ENCODE measurements at places on chromosomes 7 and 10. TPM values are rescaled to one million over a fixed set of nuclear protein-coding genes. Genes with fewer than 3 reads are reported as not detected.

The SORCS1 gene
- not detected for total RNA-seq

The CALHM1 gene
- not detected for total RNA-seq

The ASZ1 gene
- total RNA-seq = not detected

The CCDC172 gene
- total RNA-seq = not detected

The MLXIPL gene
- total RNA-seq = 79.4 TPM

The TMEM213 gene
- not detected for total RNA-seq

The CHRM2 gene
- total RNA-seq = not detected

The LIPF gene
- not detected for total RNA-seq

DNA sequence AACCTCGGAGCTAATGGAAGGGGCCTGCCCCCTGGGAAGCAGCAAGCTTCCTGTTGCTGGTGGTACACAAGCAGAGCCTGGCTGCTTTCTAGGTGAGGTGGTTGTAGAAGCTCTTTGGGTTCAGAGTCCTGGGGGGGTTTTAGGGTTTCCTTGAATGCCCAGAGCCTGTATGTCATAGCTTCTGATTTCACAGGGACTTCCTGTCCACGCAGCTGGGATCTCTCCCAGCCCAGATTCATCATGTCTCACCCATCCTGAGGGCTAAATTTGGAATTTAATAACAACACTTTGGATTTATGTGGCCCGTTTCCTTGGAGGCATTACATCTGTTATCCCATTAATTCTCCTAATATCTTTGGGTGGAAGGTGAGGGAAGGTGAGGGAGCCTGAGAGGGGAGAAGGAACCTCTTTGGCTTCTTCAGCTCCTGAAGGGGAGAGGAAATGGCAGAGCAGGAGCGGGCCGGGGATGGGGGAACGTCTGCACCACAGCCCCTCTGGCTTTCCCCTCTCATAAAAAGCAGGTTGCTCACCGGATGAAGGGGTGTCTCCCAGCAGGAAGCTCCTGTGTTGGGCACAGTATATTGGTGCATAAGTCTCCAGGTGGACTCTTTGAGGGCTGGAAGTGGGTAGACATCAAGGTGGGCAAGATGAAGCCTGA lies 19.7 kb downstream of the RPS24 start:
- no peak overlapping the region for H3K27ac ChIP-seq
- H3K4me3 ChIP-seq = no peak overlapping the region
- no peaks in the 10 kb centered on the region for H3K36me3 ChIP-seq
- DNase-seq = no peak
- no peaks in the 10 kb centered on the region for H3K27me3 ChIP-seq
- H3K4me1 ChIP-seq = no peaks in the 10 kb centered on the region

DNA sequence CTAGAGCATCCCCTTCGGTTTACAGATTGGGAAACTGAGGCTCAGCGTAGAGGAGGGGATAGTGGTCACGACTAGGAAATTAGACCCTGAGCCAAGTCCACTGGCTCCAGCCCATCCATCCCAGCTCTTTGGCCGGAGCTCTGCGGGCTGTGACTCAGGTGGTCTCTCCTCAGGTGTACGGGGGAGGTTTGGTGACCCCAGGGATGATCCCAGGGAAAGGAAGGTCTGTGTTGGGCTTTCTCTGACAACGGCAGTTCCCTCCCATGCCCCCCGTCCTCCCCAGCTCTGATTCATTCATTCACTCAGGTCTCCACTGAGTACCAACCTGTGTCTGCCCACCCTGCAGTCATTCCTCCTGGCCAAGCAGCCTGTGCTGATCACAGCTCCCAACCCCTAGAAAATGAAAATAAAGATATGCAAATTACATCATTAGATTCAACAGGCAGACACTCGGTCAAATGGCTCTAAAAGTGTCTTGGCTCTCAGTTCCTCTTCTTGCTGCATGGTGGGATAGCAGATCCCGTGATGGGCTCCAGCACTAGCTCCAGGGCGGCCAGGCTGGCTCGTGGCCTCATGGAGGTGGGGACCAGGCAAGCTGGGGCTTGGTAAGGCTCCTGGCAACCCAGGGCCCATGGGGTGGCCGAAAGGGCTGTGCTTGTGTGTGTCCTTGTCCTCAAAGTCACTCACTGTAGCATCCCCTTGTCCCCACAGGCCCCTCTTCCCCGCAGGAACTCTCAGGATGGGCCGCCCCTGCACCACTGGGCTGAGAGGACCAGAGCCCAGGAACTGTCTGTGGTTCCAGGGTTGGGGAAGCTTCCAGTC lies 37.8 kb downstream of the CLRN3 start:
- H3K36me3 ChIP-seq = no peaks in the 10 kb centered on the region
- no peak overlapping the region for H3K27ac ChIP-seq
- no peaks in the 10 kb centered on the region for H3K4me1 ChIP-seq
- H3K27me3 ChIP-seq = 0 out of 2 replicates have a peak, but pooled peaks cover 2% of the 10 kb centered on the region
- DNase-seq = no peak
- no peak overlapping the region for H3K4me3 ChIP-seq

DNA sequence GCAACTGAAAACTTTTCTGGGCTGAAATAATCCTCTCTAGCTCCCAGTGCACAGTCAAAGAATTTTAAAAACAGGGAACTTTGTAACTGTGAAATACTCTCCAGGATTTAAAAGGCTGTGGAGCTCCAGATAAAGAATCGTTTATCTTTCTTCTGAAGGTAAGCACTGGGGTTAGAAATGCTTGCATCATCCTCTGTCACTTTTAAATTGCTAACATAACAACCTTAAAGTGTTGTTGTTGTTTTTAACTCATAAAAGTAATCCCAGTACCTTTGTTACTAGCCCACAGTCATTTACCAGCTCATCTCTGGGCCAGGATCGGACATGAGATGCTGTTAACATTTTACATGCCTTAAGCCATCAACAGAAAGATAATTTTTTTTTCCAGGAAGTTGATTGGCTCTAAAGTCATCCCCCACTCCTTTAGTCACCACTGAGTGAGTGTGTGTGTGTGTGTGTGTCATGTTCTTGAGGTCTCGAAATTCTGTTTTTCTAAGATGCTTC lies at the start of gene SLC39A12:
TSS of gene SLC39A12 (plus strand) at position 51 of the 504 bp plus-strand sequence. CDS start 1,359 bp downstream, outside the sequence.
- no peak within 1 kb of the TSS for H3K4me3 ChIP-seq
- H3K4me1 ChIP-seq = no peaks in the 10 kb centered on the region
- DNase-seq = no peak
- H3K27ac ChIP-seq = no peak within 1 kb of the TSS

- DNase-seq = no peak
- H3K4me3 ChIP-seq = no peak overlapping the region
- 0 out of 2 replicates have a peak, but pooled peaks cover 3% of the 10 kb centered on the region for H3K4me1 ChIP-seq
- H3K27me3 ChIP-seq = no peaks in the 10 kb centered on the region
- no peak overlapping the region for H3K27ac ChIP-seq
Observed at GRCh38 chr10:35432781-35433338, 96.6 kb downstream of the CCNY start.

DNA sequence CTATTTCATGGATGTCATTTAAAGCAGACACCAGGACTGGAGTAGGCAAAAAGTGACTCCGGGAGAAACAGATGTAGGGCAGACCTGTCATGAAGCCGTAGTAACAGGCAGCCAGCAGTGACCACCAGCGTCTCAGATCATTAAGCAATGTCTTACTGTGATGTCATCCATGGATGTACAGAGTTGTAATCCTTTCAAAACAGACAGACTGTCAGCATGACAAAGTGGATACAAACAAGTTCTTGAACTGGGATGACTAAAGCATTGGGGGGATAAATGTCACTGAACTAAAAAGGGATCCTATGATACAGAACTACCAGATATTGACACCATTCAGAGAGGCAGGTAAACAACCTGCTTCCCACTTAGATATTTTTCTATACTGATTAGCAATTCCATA lies 675.5 kb downstream of the PARD3 start:
- no peak overlapping the region for H3K27ac ChIP-seq
- H3K4me1 ChIP-seq = no peaks in the 10 kb centered on the region
- no peaks in the 10 kb centered on the region for H3K27me3 ChIP-seq

DNA sequence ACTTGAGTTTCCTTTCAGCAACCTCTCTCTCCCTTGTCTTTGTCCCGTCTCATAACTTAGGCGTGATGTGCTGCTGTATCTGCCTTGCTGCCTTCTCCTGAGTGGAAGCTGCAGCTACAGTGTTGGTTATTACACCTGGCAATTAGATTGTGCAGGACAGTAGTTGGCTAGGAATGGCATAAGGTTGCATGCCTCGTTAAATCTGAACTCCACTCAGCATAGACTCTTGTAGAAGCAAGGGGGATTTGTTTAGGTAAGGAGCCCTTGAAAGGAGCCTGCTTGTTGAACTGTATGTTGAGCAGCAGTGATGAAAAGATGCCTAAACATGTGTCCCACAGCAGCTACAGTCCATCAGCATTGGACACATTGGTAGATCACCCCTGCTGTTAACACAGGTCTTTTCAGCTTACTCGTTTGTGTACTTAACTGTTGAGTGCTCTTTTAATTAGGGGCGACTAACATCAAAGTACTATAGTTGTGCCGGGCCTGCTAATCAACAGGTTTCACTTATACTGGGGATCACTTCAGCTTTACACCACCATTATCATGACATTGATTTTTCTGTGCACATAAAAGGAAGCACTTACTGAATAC lies 225.0 kb downstream of the AUTS2 start:
- H3K27me3 ChIP-seq = no peaks in the 10 kb centered on the region
- H3K27ac ChIP-seq = no peak overlapping the region
- no peaks in the 10 kb centered on the region for H3K36me3 ChIP-seq
- no peak for DNase-seq
- no peak overlapping the region for H3K4me3 ChIP-seq

DNA sequence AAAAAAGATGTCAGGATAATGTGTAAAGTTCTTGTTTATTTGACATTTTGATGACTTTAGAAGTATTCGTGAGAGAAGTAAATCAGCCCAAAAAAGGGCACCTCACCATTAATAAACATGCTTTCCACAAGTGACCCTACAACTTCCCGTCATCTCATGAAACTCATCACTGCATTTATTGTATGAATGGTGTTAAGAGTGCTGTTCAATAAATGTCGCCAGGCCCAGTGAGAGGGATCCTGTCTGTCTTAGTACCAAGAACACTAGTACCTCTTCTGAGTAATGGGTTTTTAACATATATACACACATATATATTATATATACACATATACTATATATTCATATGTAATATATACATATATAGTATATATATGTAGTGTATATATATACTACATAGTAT lies 61.9 kb downstream of the TMEM26 start:
- DNase-seq = no peak
- no peaks in the 10 kb centered on the region for H3K4me1 ChIP-seq
- no peaks in the 10 kb centered on the region for H3K27me3 ChIP-seq
- H3K4me3 ChIP-seq = no peak overlapping the region

GRCh38 chr7:33796538-33796937 lies 108.8 kb upstream of the BMPER start:
- H3K36me3 ChIP-seq = no peaks in the 10 kb centered on the region
- H3K27me3 ChIP-seq = 0 out of 2 replicates have a peak, but pooled peaks cover 3% of the 10 kb centered on the region
- H3K27ac ChIP-seq = no peak overlapping the region
- no peaks in the 10 kb centered on the region for H3K4me1 ChIP-seq

- no peaks in the 10 kb centered on the region for H3K4me1 ChIP-seq
- no peaks in the 10 kb centered on the region for H3K27me3 ChIP-seq
- no peak overlapping the region for H3K4me3 ChIP-seq
- no peak overlapping the region for H3K27ac ChIP-seq
Observed at GRCh38 chr7:17526621-17527020, 228.2 kb downstream of the AHR start.

- DNase-seq = no peak
- H3K4me3 ChIP-seq = no peak overlapping the region
- H3K27ac ChIP-seq = no peak overlapping the region
- no peaks in the 10 kb centered on the region for H3K4me1 ChIP-seq
- H3K27me3 ChIP-seq = no peaks in the 10 kb centered on the region
- no peaks in the 10 kb centered on the region for H3K36me3 ChIP-seq
Observed at GRCh38 chr10:128062331-128062880, 63.8 kb downstream of the MKI67 start.

DNA sequence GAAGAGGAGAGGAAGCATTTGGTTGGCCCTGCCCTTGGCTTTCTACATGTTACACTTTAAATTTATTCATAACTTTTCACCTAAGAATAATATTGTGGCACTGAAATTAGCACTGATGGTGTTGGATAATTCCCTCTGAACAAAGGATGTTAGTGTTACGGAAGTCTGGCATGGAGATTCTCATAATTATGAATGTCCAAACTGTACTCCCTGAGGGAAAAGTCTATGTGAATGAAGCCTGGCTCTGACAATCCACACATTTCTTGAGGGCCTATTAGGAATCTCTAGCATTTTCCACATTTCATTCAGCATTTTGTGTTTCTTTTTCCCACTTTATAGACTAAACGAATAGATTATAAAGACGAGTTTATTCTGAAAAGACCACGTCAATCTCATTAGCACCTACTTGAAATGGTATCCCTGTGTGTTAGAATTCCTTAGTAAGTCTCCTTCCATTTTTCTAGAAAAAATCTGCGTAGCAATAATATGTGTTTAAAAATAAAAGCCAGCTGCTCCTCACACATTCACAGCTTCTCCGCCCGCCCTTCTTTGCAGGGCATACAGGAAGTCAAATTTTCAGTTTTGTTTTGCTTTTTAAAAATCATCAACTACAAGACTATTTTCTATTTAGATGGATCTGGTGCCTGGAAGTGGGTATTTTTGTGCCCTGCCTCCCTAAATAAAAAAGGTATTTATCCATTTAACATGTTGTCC lies 131.8 kb upstream of the PALS2 start:
- H3K36me3 ChIP-seq = no peaks in the 10 kb centered on the region
- H3K4me1 ChIP-seq = no peaks in the 10 kb centered on the region
- H3K27ac ChIP-seq = no peak overlapping the region
- no peaks in the 10 kb centered on the region for H3K27me3 ChIP-seq

DNA sequence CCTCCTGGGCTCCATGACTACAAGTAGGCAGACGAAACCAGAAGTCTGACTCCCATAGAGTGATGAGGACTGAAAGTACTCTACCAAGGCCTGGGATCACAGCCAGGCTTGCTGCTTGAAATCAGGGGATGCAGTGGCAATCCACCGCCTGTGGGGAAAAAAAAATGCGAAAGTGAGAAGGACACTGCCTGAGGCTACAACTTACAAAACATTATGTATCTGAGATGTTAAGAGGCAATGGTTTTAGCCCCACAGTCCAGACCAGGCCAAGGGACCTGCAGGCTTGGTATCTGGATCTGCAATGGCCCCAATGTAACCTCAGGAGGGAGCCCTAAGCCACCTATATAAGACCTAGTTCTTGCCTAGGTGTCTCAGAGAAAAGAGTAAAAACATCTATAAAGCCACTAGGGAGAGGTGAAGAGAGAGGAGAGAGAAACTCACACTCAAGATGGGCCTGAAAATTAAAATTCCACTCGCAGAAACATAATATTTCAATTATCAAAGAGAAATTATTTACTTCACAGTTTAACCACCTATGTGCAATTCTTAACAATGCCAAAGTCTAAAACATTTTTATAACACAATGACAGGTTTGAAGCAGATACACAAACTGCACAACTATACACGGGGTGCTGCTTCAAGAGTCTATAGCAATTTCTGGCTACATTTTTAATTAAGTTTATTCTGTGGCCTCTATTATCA lies 13.9 kb downstream of the DNAJC1 start:
- H3K36me3 ChIP-seq = no peaks in the 10 kb centered on the region
- H3K27ac ChIP-seq = no peak overlapping the region
- no peaks in the 10 kb centered on the region for H3K27me3 ChIP-seq
